ENCODE measurements at places on chromosomes 3 and 15. TPM values are rescaled to one million over a fixed set of nuclear protein-coding genes. Genes with fewer than 3 reads are reported as not detected.

ARNT2 gene
- total RNA-seq, result 3.3 TPM

CAMK2N2 gene
- total RNA-seq, result not detected

ZMYND10 gene
- not detected for total RNA-seq

GOLGA8R gene
- total RNA-seq, result 4.3 TPM

MCTP2 gene
- total RNA-seq, result 1.2 TPM

DNA sequence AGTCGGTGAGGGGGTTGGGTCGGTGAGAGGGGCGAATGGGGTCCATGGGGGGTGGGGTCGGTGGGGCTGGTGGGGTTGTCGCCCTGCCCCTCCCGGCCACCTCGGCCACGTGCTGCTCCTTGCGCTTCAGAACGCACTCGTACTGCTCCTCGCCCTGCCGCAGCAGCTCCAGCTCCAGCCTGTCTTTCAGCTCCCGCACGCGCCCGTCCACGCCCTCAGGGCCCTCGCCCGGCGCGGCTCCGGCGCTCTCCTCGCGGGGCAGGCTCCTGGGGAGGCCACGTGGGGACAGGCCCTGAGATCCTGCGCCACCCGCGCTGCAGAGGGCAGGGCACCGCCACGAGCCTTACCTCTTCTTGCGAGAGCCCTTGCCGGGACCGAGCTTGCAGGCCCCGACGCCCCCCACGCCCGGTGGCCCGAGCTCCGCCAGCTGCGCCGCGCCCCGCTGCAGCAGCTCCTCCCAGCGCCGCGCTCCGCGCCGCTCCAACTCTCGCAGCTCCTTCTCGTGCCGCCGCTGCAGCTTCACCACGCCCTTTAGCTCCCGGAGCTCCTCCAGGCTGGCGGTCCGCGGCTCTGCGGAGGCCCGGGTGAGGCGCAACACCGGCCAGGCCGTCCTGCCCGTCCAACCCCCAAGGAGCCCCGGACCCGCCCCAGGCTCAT, 8.2 kb upstream of the ANKRD63 start:
- peak; percentile 57 for DNase-seq

- no peak for DNase-seq
Measured at GRCh38 chr15:99416191-99417188, 149.3 kb upstream of the MEF2A start.

GRCh38 chr3:173078525-173078924, 62.5 kb downstream of the SPATA16 start:
- DNase-seq, result no peak

DNA sequence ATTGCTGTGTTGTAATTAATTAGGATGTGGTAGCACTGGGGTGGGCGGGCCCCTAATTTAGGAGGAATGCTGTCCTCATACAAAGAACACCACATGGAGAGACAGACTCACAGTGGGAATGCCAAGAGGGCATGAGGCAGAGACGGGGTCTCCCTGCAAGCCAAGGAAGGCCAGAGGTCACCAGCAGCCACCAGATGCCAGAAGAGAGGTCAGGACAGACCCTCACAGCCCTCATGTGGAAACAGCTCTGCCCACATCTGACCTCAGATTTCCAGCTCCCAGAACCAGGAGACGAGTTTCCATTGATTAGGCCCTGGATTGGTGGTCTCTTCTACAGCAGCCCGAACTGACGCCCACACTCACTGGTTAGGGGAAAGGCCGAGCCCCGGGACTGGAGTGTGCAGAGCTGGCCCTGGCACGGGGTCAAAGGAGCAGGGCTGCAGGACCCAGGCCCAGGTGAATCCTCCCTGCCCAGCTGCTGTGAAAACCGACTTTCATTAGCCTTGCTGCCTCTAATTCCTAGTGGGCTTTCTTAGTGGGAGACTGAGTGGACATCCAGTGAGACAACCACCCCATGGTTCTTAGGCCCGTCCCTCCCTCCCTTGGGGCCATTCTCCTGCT, 43.0 kb upstream of the SLC41A3 start:
- peak; percentile 26 for DNase-seq

DNA sequence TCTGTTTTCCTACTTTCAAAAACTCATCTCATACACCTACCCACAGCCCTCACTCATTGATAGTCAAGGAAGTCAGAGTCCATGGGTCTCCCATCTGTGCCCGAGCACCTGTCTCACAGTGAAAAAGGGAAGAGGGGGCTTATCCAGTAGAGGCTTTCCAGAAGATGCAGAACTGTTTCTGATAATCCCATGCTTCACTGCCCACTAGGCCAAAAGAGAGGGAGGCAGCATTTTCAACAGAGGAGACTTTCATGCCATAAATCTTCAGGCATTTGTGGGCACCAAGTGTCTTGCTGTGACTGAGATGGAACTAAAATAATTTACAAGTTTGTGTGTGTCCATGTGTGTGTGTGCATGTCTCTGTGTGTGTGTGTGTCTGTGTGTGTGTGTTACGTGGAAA, 117.9 kb upstream of the PHLDB2 start:
- no peak for DNase-seq

DNA sequence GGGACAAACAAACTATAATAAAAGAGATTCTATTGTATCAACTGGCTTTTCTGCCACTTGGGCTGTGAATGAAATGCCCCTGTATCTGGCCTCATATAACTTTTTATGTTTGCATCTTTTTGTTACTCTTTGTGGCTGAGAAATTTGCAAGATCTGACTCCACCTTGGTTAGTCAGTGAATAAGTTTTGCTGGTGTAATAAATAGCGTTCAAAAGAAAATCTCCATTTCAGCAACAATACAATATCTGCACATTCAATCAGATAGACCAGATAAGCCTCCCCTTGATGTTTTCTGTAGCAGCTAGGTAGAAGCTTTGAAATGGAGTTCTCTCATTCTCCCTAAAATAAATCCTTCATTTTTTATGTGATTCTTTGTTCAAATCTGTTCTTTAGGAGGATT, 12.0 kb downstream of the TRAT1 start:
- no peak for DNase-seq

GRCh38 chr3:13348661-13349396, 71.3 kb downstream of the NUP210 start:
- DNase-seq, result no peak

DNA sequence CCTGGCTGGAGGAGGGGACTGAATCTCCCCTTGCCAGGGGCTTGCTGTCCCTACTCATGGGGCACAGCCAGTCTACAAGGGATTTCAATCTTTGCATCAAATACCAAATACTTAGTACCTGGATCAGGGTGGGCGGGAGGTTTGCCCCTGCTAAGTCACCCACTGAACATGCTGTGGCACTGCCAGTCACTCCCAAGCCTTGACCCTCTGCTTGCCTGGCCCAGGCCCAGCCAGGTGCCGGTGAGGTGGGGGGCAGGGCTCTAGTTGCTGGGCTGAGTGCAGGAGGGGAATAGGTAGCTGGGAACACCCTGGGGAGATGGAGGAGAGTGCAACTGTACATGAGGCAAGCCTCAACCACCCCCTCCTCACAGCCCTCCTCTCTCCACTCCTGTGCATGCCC, 136.3 kb upstream of the LRTM1 start:
- no peak for DNase-seq

GRCh38 chr3:141858312-141858711, 18.1 kb upstream of the ATP1B3 start:
- DNase-seq, result no peak

GRCh38 chr3:17469520-17469919, 272.9 kb downstream of the TBC1D5 start:
- no peak for DNase-seq

DNA sequence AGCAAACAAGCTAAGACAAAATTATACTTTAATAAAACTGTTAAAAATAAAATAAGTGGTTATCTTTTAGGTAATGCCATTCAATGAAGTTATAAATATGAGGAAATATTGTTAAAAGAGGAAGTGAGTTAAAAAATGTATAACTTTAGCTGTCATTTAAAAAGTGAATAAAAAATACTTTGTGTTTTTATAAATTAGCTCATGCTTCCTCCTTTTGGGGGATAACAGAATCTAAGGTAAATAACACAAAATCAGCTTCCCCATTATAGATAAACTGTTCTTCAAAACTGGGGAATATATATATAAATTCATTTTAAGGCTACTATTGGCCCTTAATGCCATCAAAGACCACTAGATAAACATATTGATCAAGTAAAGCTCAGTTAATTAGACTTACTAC, 113.7 kb upstream of the AADACL2 start:
- no peak for DNase-seq

DNA sequence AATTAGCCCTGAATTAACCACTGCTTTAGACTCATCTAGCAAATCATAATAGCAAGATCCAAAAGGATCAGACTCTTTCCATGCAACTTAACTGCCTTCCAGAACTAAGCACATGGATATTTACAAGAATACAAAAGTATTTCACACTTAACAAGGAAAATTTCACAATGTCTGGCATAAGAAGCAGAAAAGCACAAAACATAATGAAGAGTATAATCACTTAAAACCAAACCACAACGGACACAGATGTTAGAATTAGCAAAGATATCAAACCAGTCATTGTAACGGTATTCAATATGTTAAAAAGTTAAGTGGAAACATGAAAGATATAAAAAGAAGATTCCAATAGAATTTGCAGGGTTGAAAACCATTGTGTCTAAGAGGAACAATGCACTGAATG, 51.5 kb upstream of the COL6A6 start:
- no peak for DNase-seq

GRCh38 chr15:80991421-80991820, 1.8 kb upstream of the MESD start:
- DNase-seq, result peak; percentile 73

DNA sequence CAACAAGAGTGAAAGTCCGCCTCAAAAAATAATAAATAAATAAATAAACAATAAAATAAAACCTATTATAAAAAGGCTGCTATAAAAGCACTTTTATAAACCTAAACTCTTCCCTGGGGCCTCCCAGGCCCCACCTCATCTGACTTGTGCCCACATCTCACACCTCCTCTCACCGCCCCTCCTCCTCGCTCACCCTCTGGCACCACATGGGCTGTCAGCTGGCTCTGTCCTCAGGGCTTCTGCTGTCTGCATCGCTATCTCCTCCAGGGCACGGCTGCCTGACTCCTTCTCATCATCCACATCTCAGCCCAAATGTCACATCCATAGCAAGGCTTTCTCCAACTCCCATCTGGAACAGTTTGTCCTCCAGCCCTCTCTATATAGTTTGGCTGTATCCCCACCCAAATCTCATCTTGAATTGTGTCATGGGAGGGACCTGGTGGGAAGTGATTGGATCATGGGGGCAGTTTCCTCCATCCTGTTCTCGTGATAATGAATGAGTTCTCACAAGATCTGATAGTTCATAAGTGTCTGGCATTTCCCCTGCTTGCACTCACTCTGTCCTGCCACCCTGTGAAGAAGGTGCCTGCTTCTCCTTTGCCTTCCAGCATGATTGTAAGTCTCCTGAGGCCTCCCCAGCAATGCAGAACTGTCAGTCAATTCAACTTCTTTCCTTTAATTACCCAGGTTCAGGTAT, 8.8 kb upstream of the SH3BP5 start:
- no peak for DNase-seq

- no peak for DNase-seq
Measured at GRCh38 chr15:56901931-56902330, 16.5 kb upstream of the TCF12 start.

DNA sequence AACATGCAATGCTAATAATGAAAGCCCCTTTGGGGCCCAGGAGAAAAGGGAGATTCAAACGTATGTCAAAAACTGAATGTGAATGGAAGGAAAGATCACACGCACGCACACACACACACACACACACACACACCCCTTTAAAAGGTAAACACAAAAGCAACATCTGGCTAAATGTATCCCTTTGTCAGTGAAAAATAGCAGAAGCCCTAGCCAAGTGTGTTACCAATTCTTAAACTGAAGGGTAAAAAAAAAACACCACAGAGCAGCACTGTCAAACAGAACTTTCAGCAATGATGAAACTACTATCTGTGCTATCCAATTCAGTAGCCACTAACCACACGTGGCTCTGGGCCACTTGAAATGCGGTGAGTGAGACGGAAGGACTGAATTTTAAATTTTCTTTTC, 4.9 kb downstream of the RFTN1 start:
- no peak for DNase-seq

DNA sequence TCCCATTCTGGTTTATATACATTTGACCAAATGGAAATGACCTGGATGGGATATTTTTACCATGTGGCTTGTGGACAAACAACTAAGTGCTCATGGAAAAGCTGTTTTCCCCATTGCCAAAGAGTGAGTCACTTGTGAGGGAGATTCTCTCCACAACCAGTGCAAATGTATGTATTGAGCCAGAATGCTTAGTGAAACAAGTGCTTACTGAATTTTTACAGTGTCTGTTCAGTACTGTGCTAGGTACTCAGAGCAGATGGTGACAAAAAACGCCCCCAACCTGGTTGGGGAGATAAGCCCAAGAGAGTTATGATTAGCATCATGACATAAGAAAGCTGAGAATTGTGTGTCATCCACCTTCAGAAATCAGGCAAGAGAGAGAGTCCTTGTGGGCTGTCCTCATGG, 2.3 kb downstream of the CHP1 start:
- DNase-seq, result no peak

DNA sequence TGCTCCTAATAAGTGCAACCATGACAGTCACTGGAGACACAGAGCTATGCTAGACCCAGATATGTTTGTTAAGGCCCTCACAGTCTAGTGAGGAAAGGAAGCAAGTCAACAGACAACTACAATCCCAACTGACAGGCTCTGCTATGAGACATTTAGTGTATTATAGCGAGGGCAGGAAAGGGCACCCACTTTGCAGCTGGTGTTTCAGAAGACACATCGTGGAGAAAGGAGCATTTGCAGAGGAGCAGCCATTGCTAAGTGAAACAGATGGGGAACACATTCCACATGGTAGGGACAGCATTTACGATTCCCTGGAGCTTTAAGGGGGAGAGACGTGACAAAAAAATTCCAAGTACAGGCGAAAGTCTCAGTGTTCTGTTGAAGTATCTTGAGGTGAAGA, 685.6 kb downstream of the AGBL1 start:
- no peak for DNase-seq

All from Right ventricle myocardium superior (tissue), 1 donor.